Posterior cingulate gyrus (tissue), 11 donors: ENCODE measurements at places on chromosomes 16 and 17.

DNA sequence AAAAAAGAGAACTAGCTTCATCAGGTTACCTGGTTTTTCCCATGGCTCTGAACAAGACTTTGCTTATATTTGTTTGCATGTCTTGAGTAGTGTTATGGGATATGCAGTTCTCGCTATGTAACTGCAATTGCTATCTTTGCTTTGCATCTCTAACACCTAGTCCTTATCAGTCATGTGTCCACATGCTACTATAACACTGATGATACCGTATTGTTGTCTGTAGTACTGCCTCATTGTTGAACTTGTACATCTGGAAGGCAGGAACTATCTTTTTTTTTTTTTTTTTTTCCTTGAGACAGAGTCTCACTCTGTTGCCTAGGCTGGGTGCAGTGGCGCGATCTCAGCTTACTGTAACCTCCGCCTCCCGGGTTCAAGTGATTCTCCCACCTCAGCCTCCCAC lies 2.5 kb downstream of the PSME3 start:
- no peak for DNase-seq

GRCh38 chr16:22645868-22646267 lies 135.2 kb downstream of the NPIPB5 start:
- DNase-seq, result no peak

- no peak for DNase-seq
These were observed 120.3 kb downstream of the RBFOX3 start for GRCh38 chr17:79490530-79490929.

GRCh38 chr17:8227238-8227581 lies 16.8 kb upstream of the AURKB start:
- no peak for DNase-seq

- DNase-seq, result no peak
These were observed at the start of gene SEPTIN1 for GRCh38 chr16:30382111-30382881. Gene SEPTIN1 (minus strand): TSS chr16:30382561. CDS start chr16:30382542, 19 bp downstream.
